Dorsolateral prefrontal cortex (tissue), 122 donors: ENCODE measurements at places on chromosomes 11 and 22. TPM values are rescaled to one million over a fixed set of nuclear protein-coding genes. Genes with fewer than 3 reads are reported as not detected.

GRCh38 chr11:11171854-11172253 is 181.2 kb downstream of the CSNK2A3 start:
- no peak for DNase-seq

GRCh38 chr11:31535479-31535878 is 25.9 kb downstream of the ELP4 start:
- DNase-seq: no peak

GRCh38 chr11:115493905-115494304 is 10.3 kb downstream of the CADM1 start:
- DNase-seq: no peak

GRCh38 chr11:117121176-117121575 is 22.9 kb upstream of the PAFAH1B2 start:
- DNase-seq: no peak

- DNase-seq: no peak
Observed at GRCh38 chr11:11543656-11544055, 78.1 kb downstream of the GALNT18 start.

GRCh38 chr22:17870407-17870806 is 96.1 kb upstream of the BID start:
- DNase-seq: no peak

GRCh38 chr22:31486951-31487350 is 2.7 kb downstream of the EIF4ENIF1 start:
- no peak for DNase-seq

DNA sequence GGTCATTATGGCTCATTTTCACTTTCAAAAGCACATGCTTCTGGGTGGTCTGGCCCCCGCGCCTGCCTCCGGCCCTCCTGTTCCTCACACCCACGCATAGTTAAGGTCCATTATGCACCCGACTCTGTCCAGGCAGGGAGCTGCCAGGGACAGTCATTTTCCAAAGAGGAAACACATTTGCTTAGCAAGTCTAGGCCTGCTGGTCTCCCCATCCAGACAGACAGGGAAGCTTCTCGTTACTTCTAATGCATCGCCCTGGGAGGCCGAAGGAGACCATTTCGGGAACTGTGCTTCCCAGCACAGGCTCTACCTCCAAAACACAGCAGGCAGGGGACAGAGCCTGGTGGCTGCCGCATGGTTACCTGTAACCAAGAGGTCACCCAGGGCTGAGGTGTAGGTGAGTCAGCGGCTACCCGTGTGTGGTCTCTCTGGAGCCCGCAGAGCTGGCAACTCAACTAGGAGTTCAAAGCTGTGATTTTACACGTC is 87.1 kb upstream of the SHANK2 start:
- DNase-seq: no peak

GRCh38 chr11:27216270-27217149 is 146.5 kb downstream of the CCDC34 start:
- no peak for DNase-seq

DNA sequence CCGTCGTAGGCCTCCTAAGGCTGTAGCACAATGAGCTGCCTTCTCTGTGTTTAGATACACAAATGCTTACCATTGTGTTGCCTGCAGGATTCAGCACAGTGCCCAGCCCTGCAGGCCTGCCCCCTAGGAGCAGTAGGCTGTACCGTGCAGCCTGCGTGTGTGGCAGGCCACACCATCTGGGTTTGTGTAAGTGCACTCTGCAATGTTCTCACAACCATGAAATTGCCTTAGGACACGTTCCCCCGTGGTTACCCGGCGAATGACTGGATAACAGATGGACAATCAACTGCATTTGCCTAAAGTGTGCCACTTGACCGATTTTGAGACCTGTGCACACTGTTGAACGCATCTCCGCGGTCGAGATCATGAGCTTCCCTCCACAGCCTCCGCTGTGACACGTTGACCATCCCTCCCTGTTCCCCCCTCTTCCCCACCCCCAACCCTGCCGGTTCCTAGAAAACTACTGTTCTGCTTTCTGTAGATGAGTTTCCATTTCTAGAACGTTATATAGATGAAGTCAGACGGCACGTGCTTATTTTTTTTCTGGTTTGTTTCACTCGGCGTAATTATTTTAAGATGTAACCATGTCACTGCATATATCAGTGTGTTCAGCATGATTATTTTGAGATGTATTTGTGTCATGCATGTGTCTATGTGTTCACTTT is 22.2 kb upstream of the CTSD start:
- DNase-seq: no peak

DNA sequence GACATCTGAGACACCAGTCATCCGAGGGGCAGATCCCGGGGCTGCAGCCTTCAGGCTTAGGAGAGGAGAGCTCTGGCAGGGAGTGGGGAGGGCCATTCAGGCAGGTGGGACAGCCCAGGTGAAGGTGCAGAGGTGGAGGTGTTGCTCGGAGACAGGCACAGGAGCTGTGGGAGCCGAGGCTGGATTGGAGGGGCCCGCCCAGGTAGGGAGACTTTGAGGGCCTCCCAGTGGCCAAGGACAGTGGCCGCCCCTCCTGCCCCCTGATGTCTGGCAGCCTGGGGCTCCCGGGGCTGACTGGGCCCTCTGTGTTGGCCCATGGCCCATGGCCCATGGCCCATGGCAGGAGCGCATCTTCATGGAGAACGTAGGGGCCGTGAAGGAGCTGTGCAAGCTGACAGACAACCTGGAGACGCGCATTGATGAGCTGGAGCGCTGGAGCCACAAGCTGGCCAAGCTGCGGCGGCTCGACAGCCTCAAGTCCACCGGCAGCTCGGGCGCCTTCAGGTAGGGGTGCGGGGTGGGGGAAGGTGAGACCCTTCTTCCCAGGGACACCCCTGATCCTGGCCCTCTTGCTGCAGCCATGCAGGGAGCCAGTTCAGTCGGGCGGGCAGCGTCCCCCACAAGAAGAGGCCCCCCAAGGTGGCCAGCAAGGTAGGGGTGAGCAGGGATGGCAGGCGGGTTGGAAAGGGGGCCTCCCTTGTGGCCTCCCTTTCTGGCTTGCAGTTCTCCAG is 13.3 kb downstream of the TMEM258 start:
- no peak for DNase-seq

- no peak for DNase-seq
Observed at GRCh38 chr22:48092866-48093265, 1330.4 kb downstream of the TBC1D22A start.

DNA sequence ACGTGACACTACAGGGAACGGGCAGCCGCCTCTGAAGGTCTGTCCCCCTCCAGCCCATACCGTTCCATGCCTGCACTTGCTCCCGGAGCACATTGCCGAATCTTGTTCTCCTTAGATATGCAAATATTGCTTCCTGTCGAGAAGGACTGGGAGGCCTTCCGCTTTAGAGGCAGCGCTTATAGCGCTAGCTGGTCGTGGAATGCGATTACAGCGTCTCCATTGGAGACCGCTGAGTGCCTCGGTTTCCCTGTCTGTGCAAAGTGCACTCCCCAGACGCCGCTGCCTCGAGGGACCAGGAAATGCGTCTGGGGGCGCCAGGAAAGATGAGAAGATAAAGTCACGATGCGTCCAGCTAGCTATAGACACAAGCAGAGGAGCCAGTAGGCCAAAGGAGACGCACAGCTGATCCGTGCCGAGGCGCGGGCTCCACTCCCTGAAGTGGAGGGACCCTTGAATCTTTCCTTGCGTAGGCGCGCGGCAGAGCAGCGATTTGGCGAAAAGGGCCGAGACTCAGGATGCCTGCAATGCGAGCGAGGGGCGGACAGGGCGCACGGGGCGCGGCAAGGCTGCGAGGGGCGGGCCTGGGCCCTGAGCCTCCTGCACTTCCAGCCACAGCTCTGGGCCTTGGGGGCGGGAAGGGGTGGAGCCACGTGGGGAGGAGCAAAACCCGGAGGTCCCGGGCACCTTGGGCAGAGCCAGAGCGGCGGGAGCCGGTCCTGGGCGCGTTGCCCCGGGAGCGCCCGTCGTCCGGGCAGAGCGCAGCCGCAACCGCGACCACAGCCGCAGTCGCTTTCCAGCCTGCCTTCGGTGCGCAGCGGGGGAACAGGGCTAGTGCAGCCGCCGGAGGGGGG is at the start of gene RASSF10:
TSS of gene RASSF10 (plus strand) at position 692 of the 851 bp plus-strand sequence. CDS start 261 bp downstream, outside the sequence.
- no peak for DNase-seq

DNA sequence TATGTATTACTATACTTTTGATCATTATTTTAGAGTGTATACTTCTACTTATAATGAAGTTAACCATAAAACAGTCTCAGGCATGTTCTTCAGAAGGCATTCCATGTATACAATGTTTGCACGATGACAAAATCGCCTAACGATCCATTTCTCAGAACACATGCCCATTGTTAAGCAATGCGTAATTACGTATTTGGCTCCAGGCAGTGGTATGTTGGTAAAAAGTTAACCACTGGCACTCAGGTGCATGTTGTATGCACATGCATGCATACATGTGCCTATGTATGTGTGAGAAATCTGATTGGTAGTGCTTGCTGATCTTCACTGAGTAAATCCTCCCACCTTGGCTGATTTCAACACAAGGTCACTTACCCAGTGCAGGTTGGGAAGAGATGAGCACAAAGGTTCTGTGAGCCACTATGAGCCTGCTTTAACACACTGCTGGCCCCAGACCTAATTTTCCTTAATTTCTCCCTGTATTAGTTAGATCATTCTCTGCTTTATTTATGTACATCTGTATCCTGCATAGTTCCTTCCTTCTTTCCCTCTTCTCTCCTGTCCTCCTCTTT is 164.6 kb downstream of the ARHGAP42 start:
- no peak for DNase-seq

- DNase-seq: no peak
Observed at GRCh38 chr11:34216706-34217105, 111.3 kb downstream of the NAT10 start.

- no peak for DNase-seq
Observed at GRCh38 chr11:9069256-9069655, 22.1 kb downstream of the SCUBE2 start.

GRCh38 chr11:316891-317301 is 3.1 kb downstream of the IFITM1 start:
- DNase-seq: no peak

GRCh38 chr11:94673386-94673785 is 94.8 kb upstream of the AMOTL1 start:
- DNase-seq: no peak

- DNase-seq: no peak
Observed at GRCh38 chr22:23166042-23166831, 14.1 kb upstream of the BCR start.

DNA sequence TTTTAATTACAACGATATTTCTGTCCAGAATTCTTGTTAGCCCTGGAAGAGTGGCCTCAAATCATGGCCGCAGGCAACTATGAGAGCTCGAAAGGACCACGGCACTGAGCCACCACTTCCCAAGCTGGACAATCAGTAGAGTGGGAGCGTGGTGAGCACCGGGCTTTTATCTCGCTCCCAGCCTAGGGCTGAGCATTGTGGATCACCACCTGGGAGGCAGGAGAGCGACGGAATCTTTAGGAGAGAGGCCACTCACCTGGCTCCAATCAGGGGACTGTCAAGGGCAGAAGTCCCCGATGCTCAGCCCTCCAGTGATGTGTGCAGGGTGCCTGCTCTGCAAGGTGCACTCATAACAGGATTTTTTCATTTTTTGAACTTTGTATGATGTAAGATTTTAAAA is 377.1 kb upstream of the B3GAT1 start:
- DNase-seq: no peak

GRCh38 chr22:41917903-41918791 is 3.3 kb upstream of the SHISA8 start:
- DNase-seq: no peak

DNA sequence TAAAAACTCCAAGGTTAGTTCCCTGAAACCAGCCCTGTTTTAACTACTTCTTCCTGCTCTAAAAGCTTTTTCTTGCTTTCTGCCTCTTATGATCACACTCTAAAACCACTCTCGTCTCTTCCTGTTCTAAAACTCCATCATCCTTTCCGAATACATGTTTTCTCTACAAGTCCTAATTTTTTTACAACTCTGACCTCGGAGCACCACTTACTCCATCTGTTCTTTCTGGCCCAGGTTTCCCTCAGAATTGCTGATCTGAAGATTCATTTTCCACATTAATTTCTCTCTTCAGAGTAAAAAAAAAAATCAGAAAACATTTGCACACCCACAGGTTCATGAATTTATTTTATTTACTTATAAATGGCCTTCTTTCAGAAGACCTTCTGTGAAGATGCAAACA is 265.7 kb upstream of the CADM1 start:
- no peak for DNase-seq

DNA sequence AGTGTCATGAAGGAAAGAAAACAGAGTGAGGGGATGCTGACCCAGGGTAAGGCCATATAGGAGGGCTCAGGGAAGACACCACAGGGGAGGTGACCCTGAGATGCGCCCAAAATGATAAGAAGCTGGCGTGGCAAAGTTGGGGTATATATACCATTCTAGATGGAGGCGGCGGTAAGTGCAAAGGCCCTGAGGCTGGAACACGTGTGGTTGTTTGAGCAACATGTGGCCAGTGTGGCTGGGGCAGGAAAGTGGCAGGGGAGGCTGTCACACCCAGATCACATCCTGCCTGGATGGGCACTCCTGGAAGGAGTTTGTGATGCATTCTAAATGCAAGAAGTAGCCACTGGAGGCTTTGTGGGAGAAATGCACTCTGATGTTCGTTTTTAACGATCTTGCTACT is 70.2 kb downstream of the CYTH4 start:
- no peak for DNase-seq

GRCh38 chr11:123580137-123580536 is 74.3 kb downstream of the SCN3B start:
- no peak for DNase-seq

DNA sequence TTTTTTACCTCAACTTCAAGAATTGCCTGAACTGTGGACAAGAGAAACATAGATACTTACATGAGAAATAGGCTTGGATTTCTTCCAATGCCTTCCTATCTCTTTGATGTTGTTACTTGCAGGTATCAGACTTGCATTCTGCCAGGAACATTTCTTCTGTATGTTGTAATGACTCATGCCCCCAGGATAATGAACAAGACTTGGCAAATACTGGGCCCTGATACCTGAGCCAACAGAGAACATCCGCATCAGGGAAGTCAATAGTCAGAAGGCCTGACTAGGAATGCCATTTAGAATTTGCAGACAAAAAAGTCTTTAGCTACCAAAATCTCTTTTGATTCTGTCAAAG is 273.7 kb upstream of the KIRREL3 start:
- no peak for DNase-seq

The OR52E8 gene
- not detected for total RNA-seq

The ZNF214 gene
- total RNA-seq: 6.3 TPM

The PIH1D2 gene
- 3.1 TPM for total RNA-seq

The MMP13 gene
- total RNA-seq: not detected

The TUB gene
- 71.5 TPM for total RNA-seq

The TRIM48 gene
- not detected for total RNA-seq

The CHRM4 gene
- 18.0 TPM for total RNA-seq

The FAM180B gene
- 0.57 TPM for total RNA-seq

The YPEL4 gene
- 64.1 TPM for total RNA-seq

The TRMU gene
- 60.7 TPM for total RNA-seq

The CAT gene
- total RNA-seq: 37.7 TPM

The OR10A2 gene
- total RNA-seq: not detected

The GTSE1 gene
- 0.15 TPM for total RNA-seq

The BTG4 gene
- total RNA-seq: not detected

The C1QTNF5 gene
- total RNA-seq: 7.8 TPM

The GGTLC2 gene
- not detected for total RNA-seq

The SLC22A12 gene
- not detected for total RNA-seq

The GRIA4 gene
- 129 TPM for total RNA-seq
